ENCODE measurements at places on chromosomes 1 and 21.
A peak's percentile ranks its signal among the peaks of the same experiment; 100 is the strongest.

GRCh38 chr1:832136-832535 is 91.6 kb upstream of the SAMD11 start:
- H3K27me3 ChIP-seq = no peaks in the 10 kb centered on the region
- H3K27ac ChIP-seq = no peak overlapping the region
- H3K4me1 ChIP-seq = no peaks in the 10 kb centered on the region

- no peaks in the 10 kb centered on the region for H3K4me1 ChIP-seq
- H3K27me3 ChIP-seq = no peaks in the 10 kb centered on the region
- H3K4me3 ChIP-seq = no peak overlapping the region
- no peak for DNase-seq
- no peak overlapping the region for H3K27ac ChIP-seq
Observed at GRCh38 chr1:98674075-98674781, 12.7 kb downstream of the SNX7 start.

DNA sequence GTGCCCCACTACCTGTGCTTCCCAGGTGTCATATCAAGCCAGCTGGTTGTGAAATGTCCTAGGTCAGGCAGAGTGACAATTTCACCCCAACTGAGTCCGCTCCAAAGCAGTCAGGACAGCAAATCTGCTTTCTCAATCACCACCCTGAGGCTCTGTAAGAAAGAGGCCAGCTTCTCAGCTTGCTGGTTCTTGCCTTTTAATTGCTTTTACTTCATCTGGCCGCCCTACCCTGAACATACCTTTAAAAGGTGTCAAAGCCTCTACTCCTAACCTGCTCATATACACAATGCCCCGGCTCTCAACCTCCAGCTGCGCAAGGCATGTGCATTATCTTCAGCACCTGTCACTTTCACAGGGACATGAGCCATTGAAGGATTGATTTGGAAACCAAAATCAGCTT is 581.6 kb downstream of the NPHP4 start:
- DNase-seq = no peak
- no peaks in the 10 kb centered on the region for H3K36me3 ChIP-seq
- H3K4me3 ChIP-seq = no peak overlapping the region

GRCh38 chr1:225815526-225816178 is 5.7 kb downstream of the EPHX1 start:
- H3K27ac ChIP-seq = no peak overlapping the region
- H3K36me3 ChIP-seq = no peaks in the 10 kb centered on the region
- DNase-seq = no peak
- H3K4me1 ChIP-seq = peaks cover 41% of the 10 kb centered on the region

- no peaks in the 10 kb centered on the region for H3K36me3 ChIP-seq
- H3K27me3 ChIP-seq = no peaks in the 10 kb centered on the region
- no peak overlapping the region for H3K27ac ChIP-seq
- peaks cover 13% of the 10 kb centered on the region for H3K4me1 ChIP-seq
Observed at GRCh38 chr1:204649721-204650521, 35.6 kb downstream of the LRRN2 start.

DNA sequence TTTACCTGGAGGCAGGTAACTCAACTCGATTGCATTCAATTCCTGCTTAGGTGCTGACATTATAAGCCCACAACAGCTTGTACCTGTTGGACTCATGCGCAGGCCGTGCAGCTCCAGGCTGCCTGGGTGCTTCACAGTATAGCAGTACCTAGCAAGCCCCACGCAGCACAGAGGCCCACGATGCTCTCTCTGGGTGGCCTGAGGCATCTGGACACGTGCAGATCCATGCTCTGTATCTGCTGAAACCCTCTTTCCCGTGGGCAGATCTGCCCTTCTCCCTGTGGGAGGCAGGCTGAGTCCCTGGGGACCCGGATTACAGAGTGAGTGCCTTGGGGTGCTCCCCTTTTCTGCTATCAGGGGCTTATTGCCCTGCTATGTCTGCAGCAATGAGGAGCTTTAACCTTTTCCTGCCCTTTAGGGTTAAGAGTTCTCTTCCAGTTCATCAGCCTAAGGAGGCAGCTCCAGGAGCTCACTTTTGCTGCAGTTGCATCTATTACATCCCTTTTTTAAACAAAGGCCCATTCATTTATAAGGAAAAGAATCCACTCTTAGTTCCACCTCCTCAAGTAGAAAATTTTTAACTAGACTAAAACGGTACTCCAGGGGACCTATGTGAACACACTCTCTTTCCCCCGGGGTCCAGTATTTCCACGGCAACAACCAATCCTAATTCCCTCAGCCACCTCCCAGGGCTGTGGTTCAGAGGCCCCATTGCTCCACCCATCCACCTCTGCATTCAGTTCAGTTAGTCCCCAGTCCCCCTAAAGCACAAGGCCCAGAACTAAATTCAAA is 19.3 kb downstream of the ITPKB start:
- H3K4me3 ChIP-seq = no peak overlapping the region
- H3K27me3 ChIP-seq = no peaks in the 10 kb centered on the region
- H3K27ac ChIP-seq = no peak overlapping the region
- DNase-seq = no peak

- no peaks in the 10 kb centered on the region for H3K27me3 ChIP-seq
- H3K36me3 ChIP-seq = no peaks in the 10 kb centered on the region
- no peak overlapping the region for H3K4me3 ChIP-seq
Observed at GRCh38 chr1:79448426-79448825, 441.9 kb upstream of the ADGRL4 start.

DNA sequence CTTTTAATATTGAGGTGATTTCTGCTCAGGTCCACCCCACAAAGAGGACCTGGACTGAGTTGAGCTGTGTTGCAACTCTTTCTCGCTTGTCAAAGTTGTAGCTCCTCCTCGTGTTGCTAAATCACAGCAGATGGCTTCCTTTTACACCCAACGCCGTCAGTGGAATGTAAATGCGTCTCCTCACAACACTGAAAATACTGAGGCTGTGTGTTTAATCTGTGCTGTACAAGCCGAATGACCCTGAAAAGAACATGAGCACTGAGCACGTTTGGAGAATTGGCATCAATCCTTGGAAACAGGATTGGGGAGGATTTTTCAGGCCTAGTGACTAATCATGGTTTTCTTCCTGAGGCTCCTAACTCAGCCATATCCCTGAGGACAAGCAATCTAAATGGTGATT is 196.0 kb downstream of the CRB1 start:
- H3K27me3 ChIP-seq = no peaks in the 10 kb centered on the region
- no peaks in the 10 kb centered on the region for H3K36me3 ChIP-seq
- H3K4me1 ChIP-seq = no peaks in the 10 kb centered on the region
- H3K27ac ChIP-seq = no peak overlapping the region
- no peak for DNase-seq

DNA sequence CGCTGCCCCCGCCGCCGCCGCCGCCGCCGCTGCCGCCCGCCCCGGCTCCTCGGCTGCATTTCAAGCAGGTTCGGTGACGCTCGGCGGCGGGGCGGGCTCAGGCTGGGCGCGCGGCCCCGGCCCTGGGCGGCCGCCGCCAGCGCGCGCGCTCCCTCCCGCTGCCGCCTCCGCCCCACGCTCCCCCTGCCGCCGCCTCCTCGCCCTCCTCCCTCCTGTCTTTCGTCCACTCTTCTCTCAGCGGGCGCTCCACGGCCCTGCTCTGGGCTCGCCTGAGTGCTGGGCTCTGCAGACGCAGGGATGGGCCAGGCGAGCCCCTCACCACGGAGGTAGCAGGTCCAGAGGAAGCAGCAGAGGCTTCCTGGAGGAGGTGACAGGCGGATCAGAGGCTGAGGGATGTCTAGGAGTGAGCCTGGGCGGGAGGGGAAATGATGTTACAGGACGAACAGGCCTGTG is at the start of gene LRP8:
Gene LRP8, minus strand, starts transcription at position 62 of the 453 bp plus-strand sequence. CDS start 158 bp downstream, outside the sequence.
- DNase-seq = peak; percentile 31
- H3K27ac ChIP-seq = peak within 1 kb of the TSS; percentile 88
- no peaks in the 10 kb centered on the region for H3K27me3 ChIP-seq
- H3K4me1 ChIP-seq = peaks cover 21% of the 10 kb centered on the region

DNA sequence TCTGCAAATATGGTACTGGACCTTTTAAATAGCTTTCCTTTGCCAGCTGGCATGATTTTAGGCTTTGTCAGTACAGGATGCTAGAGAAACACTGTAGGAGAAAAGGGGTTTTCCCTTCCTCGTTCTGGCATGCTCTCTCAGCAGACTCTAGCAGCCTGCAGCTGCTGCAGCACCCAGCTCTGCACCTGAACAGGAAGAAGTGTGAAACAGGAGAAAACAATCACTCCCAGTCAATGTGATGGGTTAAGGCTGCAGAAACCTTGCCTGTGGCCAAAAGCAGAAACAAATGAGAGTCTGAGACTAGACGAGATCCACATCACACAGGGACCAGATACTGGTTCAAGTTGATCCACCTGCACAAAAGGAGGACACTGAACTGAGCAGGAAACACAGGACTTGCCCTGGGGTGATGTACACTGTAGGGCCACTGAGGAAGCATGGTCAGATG is 21.2 kb downstream of the OVGP1 start:
- no peak overlapping the region for H3K27ac ChIP-seq
- H3K4me1 ChIP-seq = no peaks in the 10 kb centered on the region
- H3K27me3 ChIP-seq = peaks cover 22% of the 10 kb centered on the region
- no peaks in the 10 kb centered on the region for H3K36me3 ChIP-seq
- no peak for DNase-seq
- H3K4me3 ChIP-seq = no peak overlapping the region

DNA sequence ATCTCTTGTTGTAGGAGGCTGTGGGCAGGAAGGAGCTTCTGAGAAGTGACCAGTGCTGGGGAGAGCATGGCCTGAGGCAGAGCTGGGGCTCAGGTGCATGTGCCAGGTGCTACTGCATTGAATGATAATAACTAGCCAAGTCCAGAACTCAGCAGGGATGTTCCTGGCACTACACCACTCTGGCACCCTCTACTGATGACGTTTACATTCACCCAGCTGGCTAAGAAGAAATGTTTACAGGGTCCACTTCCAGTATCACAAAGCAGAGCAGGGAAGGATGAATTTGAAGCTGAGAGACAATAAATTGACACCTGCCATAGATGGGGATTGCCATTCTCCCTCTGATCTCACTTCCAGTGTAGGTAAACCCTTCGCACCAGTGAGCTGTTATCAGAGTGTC is 411.8 kb downstream of the SETD4 start:
- H3K36me3 ChIP-seq = no peaks in the 10 kb centered on the region
- H3K4me3 ChIP-seq = no peak overlapping the region
- no peak overlapping the region for H3K27ac ChIP-seq
- no peak for DNase-seq
- H3K4me1 ChIP-seq = no peaks in the 10 kb centered on the region
- H3K27me3 ChIP-seq = no peaks in the 10 kb centered on the region

DNA sequence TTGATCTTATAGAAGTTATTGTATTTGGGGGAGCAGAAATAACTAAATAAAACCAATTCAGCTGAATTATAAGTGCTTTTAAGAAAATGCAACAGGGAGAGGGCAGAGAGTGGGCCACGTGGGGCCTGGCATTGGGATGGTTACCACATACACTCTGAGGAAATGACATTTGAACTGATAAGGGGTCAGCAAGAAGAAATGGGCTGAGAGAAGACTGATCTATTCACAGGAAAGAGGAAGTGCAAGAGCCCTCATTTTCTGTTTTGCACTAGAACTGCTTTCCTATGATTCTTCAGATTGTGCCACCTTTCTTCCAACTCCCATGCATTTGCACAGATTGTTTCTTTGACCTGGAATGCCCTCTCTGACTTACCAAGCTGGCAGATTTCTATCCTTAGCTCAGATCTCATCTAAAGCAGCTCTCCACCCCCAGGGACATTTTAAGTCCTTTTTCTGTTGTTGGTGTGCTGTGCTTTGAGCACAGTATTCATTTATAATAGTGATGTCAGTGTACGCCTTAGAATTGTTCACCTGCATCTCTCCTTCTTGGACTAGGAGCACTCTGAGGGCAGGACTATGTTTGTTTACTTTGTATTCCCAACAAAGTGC is 115.9 kb downstream of the FGGY start:
- H3K27ac ChIP-seq = no peak overlapping the region
- DNase-seq = no peak
- no peaks in the 10 kb centered on the region for H3K4me1 ChIP-seq
- no peaks in the 10 kb centered on the region for H3K27me3 ChIP-seq

DNA sequence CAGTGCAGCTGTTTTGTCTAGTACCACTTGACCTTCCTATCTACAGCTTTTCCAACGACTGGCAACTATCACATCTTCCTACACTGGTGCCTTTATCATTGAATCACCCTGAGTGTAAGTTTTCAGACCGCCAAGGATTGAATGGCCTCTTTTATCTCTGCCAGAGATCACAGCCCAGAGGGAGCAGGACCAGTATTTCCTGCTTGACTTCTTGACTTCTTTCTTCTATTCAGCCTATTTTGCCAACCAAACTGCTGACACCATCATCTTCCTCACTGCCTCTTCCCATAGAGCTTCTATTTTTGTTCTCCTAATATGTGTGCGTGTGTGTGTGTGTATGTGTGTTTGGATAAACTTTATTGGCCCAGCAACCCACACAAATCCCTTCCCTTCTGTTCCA is 53.8 kb downstream of the SERBP1 start:
- no peaks in the 10 kb centered on the region for H3K36me3 ChIP-seq
- H3K4me3 ChIP-seq = no peak overlapping the region
- DNase-seq = no peak

- H3K36me3 ChIP-seq = no peaks in the 10 kb centered on the region
- H3K27me3 ChIP-seq = no peaks in the 10 kb centered on the region
Observed at GRCh38 chr1:65605621-65606020, 185.2 kb downstream of the LEPR start.

GRCh38 chr1:39926820-39927219 is 25.1 kb upstream of the MYCL start:
- no peaks in the 10 kb centered on the region for H3K27me3 ChIP-seq
- no peaks in the 10 kb centered on the region for H3K4me1 ChIP-seq
- no peak overlapping the region for H3K27ac ChIP-seq

DNA sequence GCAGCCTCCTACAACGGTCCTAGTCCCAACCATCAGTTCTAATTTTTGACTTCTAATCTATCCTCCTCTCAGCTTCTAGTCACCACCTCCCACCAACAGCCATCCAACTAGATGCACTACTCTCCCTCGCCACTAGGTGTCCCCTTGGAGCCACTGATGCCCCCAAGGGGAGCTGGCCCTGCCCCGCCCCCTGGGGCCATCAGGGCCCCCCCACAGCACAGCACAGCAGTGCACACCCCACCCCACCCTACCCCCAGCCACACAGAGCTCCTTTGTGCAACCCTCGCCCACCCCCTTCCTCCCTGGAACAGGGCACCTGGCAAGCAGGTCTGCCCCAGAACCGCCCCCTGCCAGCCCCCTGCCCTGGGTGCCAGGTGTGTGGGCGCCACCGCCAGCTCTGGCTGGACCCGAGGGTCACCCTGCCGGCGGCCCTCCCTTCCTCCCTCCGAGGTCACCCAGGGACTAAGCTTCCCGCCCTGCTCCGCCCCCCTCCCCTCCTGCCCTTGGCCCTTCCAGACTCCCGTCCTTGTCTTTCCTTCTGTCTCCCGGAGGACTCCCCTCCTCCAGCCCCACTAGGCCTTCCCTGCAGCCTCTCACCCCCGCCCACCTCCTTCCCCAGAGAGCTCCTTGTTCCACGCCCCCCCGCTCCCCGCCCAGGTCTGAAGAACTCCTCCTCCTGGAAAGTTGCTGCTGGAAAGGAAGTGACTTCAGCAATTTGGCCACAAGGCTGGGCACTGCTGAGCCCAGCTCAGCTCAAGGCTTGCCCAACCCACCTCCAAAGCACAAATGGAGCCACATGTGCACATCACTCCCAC is 47.0 kb downstream of the AHDC1 start:
- H3K36me3 ChIP-seq = 0 out of 2 replicates have a peak, but pooled peaks cover 2% of the 10 kb centered on the region
- H3K4me3 ChIP-seq = peak overlapping the region; percentile 30
- H3K27me3 ChIP-seq = no peaks in the 10 kb centered on the region
- H3K27ac ChIP-seq = peak overlapping the region; percentile 87
- H3K4me1 ChIP-seq = peaks cover 48% of the 10 kb centered on the region
- peak; percentile 77 for DNase-seq
